ENCODE measurements at places on chromosomes 13 and 19. TPM values are rescaled to one million over a fixed set of nuclear protein-coding genes. Genes with fewer than 3 reads are reported as not detected.

- no peaks in the 10 kb centered on the region for H3K36me3 ChIP-seq
Measured at GRCh38 chr19:42441049-42441445, 1.7 kb downstream of the CXCL17 start.

DNA sequence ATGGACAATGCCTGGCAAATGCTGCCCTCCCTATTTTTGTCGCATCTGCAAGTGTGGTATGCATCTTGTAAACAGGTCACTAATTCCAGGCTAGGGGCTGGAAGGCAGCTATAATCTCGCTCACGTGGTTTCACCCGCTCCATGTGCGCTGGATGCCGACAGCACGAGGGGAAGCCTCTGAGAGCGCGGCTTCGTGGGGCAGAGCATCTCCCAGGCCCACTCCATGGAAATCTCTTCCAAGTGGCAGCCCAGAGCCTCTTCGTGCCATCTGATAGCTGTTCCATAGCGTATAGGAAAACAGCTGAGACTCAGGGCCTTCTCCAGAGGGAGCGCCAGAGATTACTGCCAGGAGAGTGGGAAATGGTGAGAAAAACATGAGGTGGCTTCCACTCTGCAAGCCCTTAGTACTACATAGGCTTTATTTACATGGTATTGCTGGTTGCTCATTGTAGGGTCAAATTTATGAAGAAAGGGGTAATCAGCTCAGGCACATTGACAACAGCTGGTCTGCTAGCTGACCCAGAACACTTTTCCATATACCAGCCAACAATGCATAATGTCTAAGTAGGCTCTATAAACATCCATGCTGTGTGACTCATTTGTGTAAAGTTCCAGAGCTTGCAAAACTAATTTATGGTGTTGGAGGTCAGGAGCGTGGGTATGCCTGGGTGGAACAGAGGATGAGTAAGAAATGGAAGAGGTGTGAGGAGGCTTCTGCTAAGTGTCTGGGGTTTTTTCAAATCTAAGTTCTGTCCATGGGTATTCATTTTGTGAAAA lies 165.2 kb downstream of the SHISA2 start:
- no peaks in the 10 kb centered on the region for H3K4me1 ChIP-seq
- H3K27ac ChIP-seq = no peak overlapping the region
- no peak overlapping the region for H3K4me3 ChIP-seq

DNA sequence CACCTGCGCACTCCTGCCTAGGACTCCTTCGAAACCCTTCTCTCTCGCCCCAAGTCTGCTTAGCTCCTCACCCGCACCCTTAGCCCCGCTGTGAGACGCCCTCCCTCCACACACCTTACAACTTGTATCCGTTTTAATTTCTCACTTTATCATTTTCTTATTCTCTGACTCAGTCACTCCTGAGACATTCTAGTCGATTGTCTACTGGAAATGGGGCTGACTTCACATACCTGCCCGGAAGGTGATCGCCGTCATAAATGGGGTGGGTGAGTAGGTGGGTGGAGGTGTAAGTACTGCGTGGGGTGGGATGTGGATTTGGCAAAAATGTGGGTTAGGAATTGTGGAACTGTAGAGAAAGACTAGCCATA lies 714 bp downstream of the NDFIP2 start:
- H3K4me3 ChIP-seq = peak overlapping the region; percentile 81
- no peaks in the 10 kb centered on the region for H3K4me1 ChIP-seq
- no peaks in the 10 kb centered on the region for H3K36me3 ChIP-seq
- no peak for DNase-seq

- no peak overlapping the region for H3K27ac ChIP-seq
- no peaks in the 10 kb centered on the region for H3K27me3 ChIP-seq
- no peak for DNase-seq
- H3K4me3 ChIP-seq = no peak overlapping the region
Measured at GRCh38 chr13:19071161-19071936, 110.3 kb downstream of the TUBA3C start.

DNA sequence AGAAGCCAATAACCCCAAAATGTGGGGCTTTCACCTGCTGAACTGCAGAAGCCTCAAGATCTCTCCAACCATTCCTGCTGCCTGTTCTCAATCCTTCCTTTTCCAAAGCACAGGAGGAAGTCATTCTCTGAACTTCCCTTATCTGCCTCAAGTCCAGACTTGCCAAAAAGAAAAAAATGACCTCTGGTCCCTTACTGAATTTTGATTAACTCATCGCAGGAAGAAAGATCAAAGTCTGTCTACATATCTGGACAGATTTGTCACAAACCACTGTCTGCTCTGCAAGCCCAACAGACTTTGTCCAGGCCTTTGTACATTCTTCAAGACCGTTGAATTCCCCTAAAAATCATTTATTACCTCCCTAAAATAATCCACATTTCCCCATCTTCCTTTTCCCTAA lies 126.5 kb upstream of the NBEA start:
- no peak overlapping the region for H3K27ac ChIP-seq
- no peak for DNase-seq
- peaks cover 17% of the 10 kb centered on the region for H3K4me1 ChIP-seq
- no peaks in the 10 kb centered on the region for H3K36me3 ChIP-seq
- H3K27me3 ChIP-seq = no peaks in the 10 kb centered on the region
- no peak overlapping the region for H3K4me3 ChIP-seq

- no peaks in the 10 kb centered on the region for H3K36me3 ChIP-seq
- H3K4me3 ChIP-seq = no peak overlapping the region
- H3K27ac ChIP-seq = no peak overlapping the region
- no peaks in the 10 kb centered on the region for H3K4me1 ChIP-seq
Measured at GRCh38 chr13:88979465-88980175, 1308.4 kb downstream of the SLITRK5 start.

Gene GNG7
- total RNA-seq = 3.5 TPM

Gene CRB3
- total RNA-seq = 0.36 TPM

Gene ZNF563
- total RNA-seq = 5.7 TPM

Measured in sigmoid colon (tissue), 7 donors.